Femur (tissue), 1 donor: ENCODE measurements at places on chromosomes 11 and 22.

DNA sequence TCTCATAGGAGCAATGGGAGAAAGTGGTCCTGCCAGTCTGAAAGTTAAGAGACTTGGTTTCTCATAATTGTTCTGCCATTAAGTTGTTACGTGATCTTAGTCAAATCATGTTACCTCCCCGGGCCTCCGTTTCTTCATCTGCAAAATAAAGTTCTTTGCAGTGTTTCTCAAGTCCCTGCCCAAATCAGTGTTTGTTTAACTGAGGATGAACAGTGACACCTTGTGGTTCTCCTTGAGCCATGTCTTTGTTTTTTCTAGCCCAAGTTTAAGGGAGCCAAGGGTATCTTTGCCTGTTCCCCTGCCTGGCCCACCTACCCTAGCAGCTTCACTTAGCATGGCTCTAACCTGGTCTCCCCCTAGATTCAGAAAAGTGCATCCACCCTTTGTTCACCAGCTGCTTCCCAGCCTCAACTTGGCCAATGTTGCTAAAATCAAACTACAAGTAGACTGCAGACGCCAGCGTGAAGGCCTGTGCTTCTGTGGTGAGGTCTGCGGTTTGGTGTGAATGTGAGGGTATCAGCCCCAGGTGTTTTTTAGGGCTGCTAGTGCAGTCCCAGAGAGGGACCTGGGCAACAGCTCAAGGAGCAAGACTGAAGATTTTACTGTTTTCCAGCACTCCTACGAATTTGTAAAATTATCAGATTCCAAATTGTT, 35.5 kb downstream of the FZD4 start:
- peak; percentile 51 for DNase-seq

DNA sequence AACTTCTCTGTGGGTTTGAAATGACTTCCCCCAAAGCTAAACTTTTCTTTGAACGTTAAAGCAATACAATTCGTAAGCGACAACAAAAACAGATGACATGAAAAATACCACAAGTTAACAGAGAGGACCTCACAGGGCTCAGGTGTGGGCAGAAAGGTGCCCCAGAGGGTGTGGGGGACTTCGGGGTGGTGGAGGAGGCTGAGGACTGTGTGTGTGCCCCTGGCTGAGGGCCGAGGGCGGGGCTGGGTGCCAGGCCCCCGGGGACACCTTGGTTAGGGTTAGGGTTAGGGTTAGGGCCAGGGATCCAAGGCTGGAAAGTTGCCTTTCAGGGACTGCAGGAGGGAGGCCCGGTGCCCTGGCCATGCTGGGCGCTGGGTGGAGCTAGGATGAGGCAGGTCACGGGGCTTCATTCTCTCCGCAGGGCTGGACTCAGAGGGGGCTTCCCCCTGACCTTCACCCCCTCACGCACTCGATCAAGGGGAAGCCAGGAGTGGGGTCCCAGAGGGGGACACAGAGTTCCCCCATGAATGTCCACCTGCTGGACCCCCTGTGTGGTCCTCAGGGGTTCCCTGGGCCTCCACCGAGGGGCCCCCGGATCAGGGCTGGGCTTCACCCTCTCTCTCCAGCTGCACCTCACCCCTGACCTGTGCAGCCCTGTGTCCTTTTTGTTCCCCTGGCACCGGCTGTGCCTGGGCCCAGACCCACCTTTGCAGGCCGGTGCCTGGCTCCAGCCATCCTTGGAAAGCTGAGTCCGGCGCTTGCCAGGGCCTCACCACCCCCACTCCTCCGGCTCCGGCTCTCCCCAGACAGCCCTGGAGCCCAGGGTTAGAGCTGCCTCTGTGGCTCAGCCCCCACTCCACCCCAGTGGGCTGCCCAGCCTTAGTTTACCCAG, 7.0 kb downstream of the TNNI2 start:
- no peak for DNase-seq

DNA sequence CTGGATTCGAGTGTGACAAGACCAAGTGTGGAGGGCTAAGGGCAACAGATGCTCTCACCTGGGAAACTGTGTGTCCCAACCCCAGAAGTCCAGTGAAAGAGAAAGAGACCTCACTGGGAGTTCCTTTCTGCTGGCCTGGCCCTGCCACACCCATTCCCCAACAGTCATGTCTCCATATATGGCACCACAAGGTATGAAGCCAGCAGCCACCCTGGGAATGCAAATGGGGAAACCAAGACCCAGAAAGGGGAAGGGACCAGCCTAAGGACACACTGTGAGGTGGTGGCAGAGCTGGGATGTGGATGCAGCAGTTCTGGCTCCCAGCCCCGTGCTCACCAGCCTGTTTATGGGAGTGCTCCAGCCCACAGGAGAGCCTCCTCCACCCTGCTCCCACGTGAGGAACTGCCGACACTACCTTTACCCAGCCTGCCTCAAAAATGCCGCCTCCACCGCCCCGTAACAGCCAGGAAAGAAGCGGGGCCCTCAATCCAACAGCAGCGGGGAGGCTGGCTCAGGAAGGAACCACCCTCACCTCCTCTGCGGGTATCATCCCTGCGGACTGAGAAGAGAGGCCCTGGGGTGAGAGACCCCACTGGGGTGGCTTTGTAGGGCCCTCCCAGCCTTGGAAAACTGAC, 12.6 kb downstream of the LMO1 start:
- DNase-seq, result peak; percentile 5

DNA sequence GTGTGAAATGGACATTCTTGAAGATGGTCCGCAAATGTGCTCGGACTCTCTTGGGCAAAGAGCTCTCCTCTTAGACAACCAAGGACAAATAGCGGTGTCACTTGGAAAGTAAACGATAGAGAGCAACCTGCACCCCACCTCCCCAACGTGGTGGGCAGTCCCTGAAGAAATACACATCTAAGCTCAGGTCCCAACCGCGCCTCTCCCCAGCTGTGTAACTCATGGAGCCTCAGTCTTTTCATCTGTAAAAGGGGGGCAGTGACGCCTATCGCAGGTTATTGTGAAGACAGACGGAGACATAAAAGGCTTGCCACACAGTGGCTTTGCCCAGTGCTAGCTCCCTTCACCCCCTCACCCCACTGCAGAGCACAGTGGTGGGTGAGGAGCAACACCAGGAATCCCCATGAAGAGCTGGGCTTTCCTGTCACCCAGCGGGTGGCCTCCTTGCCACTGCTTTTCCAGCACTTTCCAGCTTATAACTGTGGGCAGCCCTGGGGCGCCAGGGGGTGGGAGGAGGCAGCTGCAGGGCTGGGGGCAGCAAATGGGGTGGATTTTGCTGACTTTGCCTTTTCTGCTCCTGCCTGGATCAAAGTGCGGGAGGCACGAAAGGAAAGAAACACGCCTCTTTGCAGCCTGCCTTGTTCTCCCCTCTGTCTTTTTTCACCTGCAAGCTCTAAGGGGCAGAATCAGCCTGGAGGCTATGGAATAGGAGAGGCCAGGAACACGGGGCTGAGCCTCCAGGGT, 73.7 kb upstream of the TSPAN18 start:
- DNase-seq, result no peak

GRCh38 chr11:64036087-64037026, 626 bp downstream of the FLRT1 start:
- peak; percentile 65 for DNase-seq

- DNase-seq, result no peak
Measured at GRCh38 chr11:33663121-33663520, 37.5 kb downstream of the C11orf91 start.

DNA sequence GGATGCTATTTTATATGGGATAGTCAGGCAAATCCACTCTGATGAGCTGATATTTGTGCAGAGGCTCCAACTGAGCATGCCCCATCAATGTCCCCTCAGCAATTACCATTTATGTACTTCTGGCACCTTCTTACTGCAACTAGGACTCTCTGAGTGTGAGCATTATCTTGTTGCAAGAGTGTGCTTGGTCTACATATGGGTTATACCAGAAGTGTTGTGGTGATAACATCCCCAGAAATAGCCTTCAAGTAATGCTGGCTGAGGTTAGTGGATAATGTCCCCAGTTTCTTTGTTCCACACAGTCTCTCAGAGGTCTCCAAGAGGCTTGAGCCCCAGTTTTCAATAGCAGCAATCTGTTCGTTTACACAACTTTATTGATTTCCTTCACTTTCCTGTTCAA, 408.6 kb downstream of the JRKL start:
- DNase-seq, result no peak

DNA sequence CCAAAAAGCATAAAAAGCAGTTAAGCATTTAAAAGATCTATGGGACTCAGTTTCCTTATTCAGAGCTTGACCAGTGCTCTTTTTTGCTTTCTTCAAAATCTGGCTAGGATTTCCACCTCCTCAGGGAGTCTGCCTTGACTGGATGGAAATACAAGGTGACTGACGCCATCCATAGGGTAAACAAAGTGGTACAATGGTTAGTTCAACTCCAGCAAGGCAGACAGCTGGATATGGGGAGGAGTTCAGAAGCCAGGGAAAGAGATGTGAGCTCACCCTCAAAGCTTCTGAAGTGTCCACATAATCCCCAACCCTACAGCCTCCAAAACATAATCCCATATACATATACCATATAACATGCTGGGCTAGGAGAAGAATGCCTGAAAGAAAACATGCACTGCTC, 52.0 kb downstream of the KIRREL3 start:
- no peak for DNase-seq
